Hippocampal formation (tissue), 2 donors: ENCODE measurements at places on chromosomes 5 and 9.

- no peak for DNase-seq
Measured at GRCh38 chr5:67182301-67182790, 14.3 kb downstream of the CD180 start.

DNA sequence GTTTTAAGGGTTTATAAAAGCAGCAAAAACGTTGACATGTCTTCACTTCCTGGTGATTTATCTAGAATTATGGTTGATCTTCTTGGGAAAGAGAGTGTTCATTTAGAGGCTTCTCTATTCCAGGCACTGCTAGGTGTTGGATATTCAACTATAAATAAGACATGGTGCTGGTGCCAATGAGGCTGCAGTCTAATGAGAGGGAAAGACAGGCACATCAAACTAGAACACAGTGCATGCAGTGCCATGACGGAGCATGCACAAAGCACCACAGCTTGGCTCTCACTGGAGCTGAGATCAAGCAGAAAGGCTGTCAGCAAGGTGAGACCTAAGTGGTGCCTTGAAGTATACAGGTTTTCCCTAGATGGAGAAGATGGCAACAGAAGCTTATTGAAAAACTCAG is 126.5 kb downstream of the RMI1 start:
- no peak for DNase-seq

GRCh38 chr9:95373782-95374487 is 56.4 kb upstream of the FANCC start:
- no peak for DNase-seq

DNA sequence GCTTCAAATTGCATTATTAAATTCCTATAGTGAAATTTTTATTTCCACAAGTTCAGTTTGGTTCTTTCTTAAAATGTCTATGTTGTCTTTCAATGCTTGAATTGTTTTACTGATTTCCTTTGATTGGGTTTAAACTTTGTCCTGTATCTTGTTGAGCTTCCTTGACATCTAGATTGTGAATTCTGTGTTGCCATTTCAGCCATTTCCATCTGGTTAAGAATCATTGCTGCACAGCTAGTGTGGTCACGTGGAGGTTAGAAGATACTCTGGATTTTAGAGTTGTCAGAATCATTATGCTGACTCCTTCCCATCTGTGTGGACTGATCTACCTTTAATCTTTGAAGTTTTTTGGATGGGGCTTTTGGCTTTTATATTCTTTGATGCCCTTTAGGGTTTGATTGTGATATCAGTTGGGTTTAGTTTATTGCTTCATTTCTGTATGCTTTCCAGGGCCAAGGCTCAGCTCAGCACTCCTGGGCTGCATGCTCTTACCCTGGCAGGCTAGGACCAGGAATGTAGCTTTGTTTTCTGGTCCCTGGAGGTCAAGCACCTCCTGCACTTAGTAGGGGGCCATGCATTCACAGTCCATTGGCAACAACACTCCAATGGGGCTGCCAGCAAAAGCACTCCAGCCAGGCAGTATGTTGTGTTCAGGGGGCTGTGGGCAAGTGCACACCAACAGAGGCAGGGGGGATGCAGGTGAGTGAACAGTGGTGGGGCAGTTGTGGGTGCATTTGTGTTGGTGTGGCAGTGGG is 141.4 kb downstream of the PRR16 start:
- DNase-seq, result no peak

DNA sequence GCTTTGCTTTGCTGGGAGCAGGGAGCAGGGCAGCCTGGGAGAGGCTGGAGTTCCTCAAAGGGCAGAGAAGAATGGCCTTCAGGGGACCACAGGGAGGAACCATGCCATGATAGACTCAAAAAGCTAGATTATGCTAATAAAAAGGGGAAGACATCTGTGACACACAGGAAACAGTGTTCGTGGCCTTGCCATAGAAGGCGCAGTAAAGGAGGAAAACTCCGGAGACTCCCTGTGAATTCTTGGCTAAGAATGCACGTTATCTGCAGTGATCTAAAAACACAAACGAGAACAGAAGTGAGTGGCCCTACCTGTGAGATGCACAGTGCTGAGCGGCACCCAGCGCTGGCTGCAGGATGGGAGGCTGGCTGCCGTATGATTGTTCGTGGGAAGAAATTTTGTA is 15.9 kb upstream of the LTC4S start:
- no peak for DNase-seq

DNA sequence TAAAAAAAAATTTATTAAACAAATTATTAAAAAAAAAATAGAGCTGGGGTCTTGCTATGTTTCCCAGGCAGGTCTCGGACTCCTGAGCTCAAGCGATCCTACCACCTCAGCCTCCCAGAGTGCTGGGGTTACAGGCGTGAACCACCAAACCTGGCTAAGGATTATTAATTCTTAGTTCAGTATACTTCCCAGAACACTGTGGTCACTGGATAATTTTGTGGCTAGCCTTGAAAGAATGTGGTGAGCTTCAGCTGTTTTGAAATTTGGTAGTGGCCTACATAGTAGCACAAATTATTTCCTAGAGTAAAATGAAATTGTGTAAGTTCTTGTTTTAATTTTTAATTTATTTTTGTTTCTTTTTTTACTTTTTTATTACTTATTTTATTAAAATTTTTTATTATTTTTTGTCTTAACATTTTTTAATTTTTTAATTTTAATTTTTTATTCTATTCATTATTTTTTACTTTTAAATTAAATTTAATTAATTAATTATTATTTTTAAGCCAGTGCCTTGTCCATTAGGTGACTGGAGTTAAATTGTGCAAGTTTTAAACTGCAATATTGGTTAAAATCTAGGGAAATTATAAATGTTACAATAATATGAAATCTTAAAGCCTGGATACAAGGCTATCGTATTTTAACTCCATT is 23.0 kb downstream of the ARRDC3 start:
- DNase-seq, result no peak

GRCh38 chr5:137808503-137809135 is 54.5 kb upstream of the HNRNPA0 start:
- DNase-seq, result no peak

DNA sequence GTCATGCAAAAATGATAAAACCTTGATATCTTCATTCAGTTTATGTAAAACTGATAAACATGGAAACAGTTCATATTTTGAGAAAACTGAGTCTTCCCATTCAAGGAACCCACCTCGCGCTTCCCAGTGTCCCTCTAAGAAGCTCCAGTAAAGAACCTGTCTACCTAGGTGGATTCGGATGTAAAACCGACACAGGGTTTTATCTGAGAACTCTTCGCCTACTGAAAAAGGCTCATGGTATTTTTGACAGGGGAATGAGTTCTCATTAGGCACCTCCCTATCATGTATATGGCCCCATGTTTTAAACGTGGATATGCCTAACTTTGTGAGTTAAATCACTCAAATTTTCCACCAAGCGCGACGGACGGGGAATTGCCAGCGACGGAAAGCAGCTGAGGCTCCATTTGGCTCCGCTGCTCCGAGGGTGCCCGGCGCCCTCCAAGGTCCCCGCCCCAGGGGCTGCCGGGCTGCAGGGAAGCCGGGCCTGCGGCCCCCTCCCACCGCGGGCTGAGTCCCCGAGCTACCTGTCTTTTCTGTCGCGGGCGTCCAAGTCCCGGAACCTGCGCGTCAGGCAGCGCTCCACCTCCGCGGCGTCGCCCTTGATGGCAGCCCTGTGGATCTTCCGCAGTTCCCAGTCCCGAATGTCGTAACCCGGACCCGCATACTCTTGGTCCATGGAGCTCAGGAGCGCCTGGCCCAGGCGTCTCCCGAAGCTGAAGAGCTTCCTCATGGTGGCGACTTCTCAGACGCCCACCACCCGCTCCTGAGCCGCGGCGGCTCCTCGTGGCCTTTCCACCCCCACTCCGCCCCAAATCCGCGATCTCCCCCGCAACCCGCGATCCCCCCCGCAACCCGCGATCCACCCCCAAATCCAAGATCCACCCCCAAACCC is 594 bp downstream of the ANKRD18A start:
- no peak for DNase-seq

DNA sequence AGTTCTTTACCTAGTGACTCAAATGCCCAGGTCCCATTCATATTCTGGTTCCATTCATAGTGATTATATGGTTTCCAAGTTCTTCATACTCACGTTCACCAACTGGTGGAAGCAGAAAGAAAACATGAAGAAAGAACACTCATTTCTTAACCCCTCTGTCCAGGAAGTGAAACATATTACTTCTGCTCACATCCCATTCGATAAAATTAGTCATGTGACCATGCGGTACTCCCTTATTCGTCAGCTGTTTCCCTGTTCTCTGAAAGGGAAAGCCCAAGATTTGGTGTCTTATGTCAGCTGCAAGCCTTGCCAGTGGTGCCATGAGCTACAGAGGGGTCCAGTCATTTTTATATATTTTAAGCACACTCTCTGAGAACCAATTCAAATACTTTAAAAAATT is 387.0 kb upstream of the DMAC1 start:
- no peak for DNase-seq

GRCh38 chr9:124504530-124505005 is 2.6 kb downstream of the NR5A1 start:
- no peak for DNase-seq

- no peak for DNase-seq
Measured at GRCh38 chr5:666816-667498, 26.2 kb downstream of the TPPP start.

DNA sequence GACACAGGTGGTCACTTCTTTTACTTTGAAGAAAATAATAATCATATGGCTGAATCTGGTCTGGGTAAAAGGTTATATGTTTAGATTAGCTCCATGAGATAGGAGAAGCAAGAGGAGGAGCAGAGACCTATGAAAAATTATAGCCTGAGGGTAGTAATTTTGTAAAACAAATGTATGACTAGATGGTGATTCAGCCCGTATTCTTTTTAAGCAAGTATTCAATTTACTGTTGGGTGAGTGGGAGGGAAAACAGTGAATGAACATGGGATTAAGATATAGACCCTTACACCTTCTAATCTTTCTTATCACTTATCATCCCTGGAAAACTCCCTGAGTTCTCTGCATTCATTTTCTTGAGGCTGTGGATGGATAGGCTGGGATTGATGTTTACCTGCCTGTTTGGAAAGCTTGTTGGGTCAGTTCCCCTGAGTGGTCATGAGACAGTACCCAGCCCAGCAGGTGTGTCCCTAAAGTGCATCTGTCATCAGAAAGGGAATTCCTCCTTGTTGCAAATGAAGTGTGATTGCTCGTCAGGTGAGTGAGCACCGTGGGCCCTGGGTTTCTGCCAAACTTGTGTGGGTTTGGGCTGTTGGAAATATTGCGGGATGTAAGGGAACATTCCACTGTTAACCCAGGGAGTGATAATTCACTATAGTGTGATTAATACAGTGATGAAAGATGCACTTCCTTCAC is 101.2 kb upstream of the GDNF start:
- DNase-seq, result no peak

- DNase-seq, result no peak
Measured at GRCh38 chr5:124139477-124139876, 607.0 kb downstream of the ZNF608 start.

DNA sequence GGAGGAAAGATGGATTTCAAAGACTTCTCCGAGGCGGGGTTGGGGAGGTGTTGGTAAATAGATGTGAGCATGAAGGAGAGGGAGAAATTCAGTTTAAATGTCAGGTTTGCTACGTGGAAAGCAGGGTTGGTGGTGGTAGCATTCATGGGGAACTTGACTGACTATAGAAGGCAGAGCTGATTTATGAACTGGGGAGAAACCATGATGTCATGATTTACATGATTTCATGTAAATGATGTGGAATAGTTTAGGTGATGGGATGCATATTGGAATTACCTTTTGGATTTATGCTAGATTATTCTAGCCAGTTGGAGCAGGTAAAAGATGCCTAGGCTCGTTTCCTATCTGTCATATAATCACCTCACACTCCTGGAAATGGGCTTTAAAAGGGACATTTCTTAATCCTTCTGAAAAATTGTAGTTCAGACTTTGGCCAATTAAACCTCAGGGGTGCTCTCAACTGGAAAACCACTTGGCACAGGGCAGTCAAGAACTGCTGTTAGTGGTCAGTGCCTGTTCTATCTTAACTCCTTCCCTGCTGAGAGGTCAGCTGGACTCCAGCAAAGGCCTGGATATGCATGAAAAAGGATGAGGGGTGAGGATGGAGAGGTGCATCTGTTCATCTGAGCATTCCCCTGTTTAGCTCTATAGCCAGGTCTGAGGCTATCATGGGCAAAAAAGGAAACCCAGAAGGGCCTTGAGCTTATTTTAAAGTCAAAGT is 50.1 kb upstream of the BASP1 start:
- DNase-seq, result no peak

DNA sequence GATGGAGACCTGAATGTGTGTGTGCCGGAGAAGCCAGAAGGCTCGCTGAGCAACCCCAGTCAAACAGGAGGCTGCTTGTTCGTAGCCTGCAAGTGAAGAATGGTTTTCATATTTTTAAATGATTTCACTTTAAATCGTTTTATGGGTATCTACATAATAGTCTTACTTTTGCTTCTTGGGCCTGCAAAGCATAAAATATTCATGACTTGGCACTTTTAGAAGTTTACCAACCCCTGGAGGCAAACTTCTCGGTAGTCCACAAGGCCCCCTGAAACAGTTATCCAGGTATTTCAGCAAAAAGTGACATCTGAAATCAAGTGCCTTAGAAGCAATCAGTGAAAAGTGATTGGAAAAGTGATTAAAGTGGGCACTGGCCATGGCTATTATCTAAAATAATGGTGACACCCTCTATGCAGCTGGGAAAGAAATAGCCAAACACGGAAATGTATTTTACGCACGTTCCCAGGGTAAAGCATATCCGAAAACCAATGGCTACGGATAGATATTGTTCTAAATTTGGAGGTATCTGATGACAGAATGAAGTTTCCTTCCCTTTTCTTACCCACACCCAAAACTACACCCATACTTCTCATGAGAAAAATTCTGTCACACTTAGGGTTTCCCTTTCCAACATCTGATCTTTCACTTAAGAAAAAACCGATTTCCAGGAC is 39.0 kb downstream of the RAPGEF1 start:
- no peak for DNase-seq

DNA sequence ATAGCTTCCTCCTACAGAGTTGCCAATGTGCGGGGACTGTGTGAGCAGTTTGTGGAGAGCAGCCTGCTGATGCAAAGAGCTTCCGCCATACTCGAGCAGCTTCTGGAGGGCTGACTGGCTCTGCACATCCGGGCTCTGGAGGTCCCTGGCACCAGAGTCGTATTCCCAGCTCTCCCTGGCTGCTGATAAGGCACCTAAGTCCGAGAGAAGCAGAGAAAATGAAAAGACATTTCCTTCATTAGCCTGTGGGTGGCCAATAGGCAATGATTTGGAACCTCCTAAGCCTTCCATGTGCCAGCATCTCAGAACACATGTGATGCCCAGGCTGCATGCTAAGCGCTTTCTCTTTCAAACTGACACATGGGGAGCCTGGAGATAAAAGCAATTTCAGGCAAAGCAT is 94.3 kb downstream of the TSSK1B start:
- DNase-seq, result no peak

GRCh38 chr9:33637881-33638280 is 113.8 kb downstream of the ANKRD18B start:
- no peak for DNase-seq

- no peak for DNase-seq
Measured at GRCh38 chr5:69276422-69277174, 41.9 kb downstream of the CDK7 start.

DNA sequence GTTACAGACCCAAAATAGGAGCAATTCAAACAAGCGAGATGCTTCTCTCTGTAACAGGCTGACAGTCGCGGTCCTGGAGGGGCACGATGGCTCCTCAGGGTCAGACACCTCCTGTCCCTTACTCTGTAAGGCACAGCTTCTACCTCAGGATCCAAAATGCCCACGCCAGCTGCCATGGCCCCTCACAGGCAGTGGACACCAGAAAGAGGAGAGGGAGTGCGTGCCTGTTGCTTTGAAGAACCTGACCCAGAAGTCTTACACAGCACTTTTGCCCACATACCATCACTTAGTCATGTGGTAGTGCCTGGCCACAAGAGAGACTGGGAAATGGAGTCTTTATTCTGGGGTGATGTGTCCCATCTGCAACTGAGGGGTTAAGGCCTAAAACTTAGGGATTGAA is 11.6 kb upstream of the ABL1 start:
- DNase-seq, result no peak
